LHCN-M2 (cell line): ENCODE measurements at places on chromosomes 5 and 9. TPM values are rescaled to one million over a fixed set of nuclear protein-coding genes. Genes with fewer than 3 reads are reported as not detected.

DNA sequence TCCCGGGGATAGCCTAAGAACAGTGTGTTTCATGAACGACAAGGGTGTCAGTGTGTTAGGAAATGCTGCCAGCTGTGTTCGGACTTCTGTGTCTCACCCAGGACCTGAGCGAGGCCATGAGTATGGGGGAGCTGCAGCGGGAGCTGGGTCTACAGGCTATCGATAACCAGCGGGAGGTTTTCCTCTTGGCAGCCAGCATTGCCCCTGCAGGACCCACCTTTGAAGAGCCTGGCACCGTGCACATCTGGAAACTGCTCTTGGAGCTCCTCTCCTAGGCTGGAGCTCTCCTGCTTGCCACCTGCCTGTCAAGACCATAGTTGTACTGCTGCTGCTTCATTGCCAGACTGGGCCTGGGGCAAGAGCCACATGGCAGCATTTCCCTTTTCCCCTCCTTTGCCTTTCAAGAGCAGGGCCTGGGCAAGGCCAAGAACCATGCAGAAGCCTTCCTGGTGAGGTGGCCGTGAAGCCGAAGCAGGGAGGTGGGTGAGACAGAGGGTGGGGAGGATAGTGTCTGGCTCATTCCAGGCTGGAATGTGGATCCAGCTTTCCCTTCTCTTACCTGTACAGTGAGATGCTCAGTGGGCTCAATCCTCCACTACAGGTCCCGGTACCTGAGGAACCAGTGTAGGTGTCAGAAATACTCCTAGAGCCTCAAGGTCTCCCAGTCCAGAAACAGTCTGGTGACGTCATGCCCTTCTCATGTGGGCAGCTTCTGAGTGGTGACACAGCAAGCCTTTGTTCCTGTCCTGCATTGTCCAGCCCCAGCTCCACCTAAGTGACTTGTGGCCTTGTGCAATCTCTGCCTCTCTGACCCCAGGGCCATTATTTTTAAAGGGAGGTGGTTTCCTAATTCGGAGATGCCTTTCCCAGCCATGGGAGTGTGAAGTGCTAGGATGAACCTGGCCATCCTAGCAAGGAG lies 6.6 kb downstream of the ARL10 start:
- DNase-seq: no peak

DNA sequence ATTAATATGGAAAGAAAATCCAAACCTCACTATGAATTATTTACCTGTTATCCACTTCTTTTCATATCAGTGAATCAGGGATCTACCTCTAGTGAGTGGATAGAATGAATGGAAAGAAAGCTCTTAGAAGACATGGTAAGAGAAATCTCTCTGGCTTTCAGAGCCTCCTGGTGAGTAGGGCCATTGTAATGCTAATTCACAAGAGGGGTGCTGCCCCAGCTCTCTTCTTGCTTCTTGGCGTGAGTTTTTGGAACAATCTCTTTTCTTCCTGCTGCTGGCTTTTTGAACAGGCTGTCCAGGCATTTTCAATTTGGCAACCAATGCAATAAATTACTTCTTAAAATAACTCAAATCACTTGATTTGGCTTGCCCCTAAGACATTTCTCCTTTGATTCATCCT lies 49.9 kb upstream of the KCNN2 start:
- no peak for DNase-seq

DNA sequence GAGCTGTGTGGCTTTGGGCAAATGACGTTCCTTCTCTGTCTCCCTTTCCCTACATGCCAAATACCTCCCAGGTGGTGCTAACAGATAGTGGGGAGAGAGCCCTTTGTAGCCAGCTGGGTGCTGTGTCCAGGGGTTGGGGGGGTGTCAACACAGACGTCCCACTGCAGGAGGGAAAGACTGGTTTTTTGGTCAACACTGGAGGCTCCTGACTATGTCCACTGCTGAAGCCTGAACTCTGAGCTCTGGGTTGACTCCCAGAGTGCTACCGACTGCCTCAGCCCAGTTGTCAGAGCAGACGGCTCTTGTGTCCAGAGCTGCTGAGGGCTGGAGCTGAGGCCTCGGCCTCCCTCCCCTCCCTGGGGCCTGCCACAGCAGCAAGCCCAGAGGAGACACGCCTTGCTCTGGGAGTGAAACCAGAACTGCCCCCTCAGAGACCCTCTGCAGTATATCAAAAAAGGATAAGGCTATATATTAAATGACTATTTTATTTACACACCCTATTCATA lies 14.8 kb upstream of the SLC25A51 start:
- DNase-seq: no peak

- peak; percentile 54 for DNase-seq
Measured at GRCh38 chr5:161314033-161314432, 232.5 kb downstream of the GABRB2 start.

HMHB1 gene
- total RNA-seq: not detected in 2 replicates

ABL1 gene
- 63.4 and 70.9 TPM in 2 replicates for total RNA-seq

GRCh38 chr9:115250621-115251032 lies 132.7 kb upstream of the TNC start:
- peak; percentile 99 for DNase-seq
